ENCODE measurements at places on chromosomes 5 and 9. TPM values are rescaled to one million over a fixed set of nuclear protein-coding genes. Genes with fewer than 3 reads are reported as not detected.

Gene PFN3
- not detected for total RNA-seq

Gene KIF2A
- 85.6 TPM for total RNA-seq

Gene LPAR1
- total RNA-seq, result 0.33 TPM

Gene ZNF169
- total RNA-seq, result 5.2 TPM

Gene ATOX1
- total RNA-seq, result 88.5 TPM

Gene FCN1
- not detected for total RNA-seq

Gene HMMR
- total RNA-seq, result 11.8 TPM

Gene PCAT7
- not detected for total RNA-seq

Gene CD74
- 0.98 TPM for total RNA-seq

Gene ANXA2R
- total RNA-seq, result 5.4 TPM

Gene SPATA31A1
- total RNA-seq, result not detected

Gene DENND4C
- total RNA-seq, result 65.7 TPM
